ENCODE measurements at places on chromosomes 6 and 20. TPM values are rescaled to one million over a fixed set of nuclear protein-coding genes. Genes with fewer than 3 reads are reported as not detected.

DNA sequence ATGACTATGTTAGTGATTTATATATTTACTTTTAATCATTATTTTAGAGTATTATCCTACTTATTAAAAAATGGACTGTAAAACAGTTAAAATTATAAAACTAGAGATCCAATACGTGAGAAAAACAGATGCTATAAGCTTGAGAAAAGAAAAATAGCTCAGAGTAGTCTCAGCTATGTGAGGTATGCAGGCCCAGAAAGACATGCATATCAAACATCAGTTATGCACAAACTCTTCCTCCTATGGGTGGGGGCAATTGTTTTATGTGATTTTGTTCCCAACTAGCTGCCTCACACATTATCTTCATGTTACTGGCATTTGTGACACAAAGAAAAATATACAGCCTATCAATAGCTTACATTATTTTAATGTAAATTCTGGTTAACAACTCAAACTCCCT is 28.8 kb downstream of the RARS2 start:
- no peak for DNase-seq

GRCh38 chr20:24935766-24936525 is 13.1 kb upstream of the CST7 start:
- DNase-seq: no peak

DNA sequence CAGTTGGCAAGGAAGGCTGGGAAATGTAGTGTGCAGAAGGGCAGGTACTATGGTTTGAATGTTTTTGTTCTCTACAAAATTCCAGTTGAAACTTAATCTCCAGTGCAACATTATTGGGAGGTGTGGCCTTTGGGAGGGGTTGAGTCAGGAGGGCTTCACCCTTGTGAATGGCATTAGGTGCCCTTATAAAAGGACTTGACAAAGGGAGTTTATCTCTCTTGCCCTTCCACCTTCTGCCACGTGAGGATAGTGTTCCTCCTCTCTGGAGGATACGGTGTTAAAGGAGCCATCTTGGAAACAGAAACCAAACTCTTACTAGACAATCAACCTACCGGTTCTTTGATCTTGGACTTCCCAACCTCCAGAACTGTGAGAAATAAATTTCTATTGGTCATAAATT is 82.2 kb upstream of the LRFN2 start:
- no peak for DNase-seq

- no peak for DNase-seq
Observed at GRCh38 chr20:44805979-44806620, 4.2 kb downstream of the RIMS4 start.

DNA sequence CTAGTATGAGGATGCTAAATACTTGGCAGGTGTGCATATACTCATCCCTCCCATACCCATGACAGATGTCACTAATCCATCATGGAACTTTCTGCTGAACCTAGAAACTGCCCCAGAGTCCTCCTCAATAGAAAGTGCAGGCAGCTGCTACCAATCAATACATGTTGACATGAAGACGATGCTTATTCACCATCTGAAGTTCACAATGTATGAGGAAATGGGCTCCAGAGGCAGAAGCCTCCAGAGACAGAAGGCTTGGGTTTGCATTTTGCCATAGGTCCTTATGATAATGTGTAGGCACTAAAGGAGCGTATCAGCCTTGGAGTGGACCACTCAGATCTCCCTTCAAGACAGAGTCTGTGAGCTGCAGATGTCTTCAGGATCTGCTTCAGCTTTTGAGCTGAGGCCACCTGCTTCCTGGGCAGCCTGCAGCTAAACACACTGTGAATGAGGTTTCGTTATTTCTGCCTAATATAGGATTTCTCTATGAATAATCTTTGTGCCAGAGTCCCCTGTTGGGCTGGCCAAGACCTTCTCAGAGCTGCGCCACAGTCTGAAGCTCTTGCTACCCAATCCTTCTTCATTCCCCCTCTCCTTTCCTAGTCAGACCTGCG is 7.5 kb upstream of the KIAA1755 start:
- DNase-seq: no peak

- DNase-seq: no peak
Observed at GRCh38 chr6:1940381-1940780, 305.0 kb downstream of the GMDS start.

GRCh38 chr6:70162972-70163371 is 139.9 kb downstream of the COL9A1 start:
- no peak for DNase-seq

DNA sequence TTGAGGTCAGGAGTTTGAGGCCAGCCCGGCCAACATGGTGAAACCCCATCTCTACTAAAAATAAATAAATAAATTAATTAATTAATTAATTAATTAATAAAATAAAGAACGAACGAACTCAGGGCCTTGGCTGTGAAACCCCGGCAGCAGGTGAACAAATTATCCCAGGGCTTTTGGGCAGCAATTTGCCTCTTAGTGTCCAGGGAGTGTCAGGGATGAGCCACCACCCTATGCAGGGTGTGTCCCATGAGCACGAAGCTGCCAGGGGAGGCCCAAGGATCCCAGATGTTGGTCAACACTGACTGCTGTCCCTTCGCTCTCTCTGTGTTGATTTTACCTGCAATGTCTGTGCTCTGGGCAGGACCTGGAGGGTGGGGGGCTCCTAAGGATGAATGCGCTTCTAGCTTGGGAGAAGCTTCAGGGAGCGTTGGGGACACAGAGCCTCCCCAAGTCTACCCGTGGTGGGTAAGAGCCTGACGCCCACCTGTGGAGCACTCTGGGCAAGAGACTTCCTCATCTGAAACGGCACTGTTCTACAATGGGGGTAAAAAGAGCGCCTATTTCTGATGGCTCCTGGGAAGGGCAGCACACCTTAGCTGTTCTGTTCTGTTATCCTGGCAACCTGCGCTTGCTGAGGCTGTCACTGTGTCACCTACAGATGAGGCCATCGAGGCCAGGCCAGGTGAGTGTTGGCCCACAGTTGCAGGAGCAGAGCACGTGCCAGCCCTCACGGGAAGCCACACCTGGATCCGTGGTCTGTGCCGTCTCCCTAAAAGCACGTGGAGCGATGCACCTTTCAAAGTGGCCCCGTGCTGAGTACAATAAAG is 125.5 kb upstream of the CDH4 start:
- no peak for DNase-seq

GRCh38 chr20:53216856-53217576 is 244.9 kb downstream of the TSHZ2 start:
- DNase-seq: peak; percentile 23

- no peak for DNase-seq
Observed at GRCh38 chr6:32406857-32407256, at the start of gene BTNL2. Gene BTNL2, minus strand, starts transcription at chr6:32407181. Its CDS starts 58 bp downstream, at chr6:32407123.

DNA sequence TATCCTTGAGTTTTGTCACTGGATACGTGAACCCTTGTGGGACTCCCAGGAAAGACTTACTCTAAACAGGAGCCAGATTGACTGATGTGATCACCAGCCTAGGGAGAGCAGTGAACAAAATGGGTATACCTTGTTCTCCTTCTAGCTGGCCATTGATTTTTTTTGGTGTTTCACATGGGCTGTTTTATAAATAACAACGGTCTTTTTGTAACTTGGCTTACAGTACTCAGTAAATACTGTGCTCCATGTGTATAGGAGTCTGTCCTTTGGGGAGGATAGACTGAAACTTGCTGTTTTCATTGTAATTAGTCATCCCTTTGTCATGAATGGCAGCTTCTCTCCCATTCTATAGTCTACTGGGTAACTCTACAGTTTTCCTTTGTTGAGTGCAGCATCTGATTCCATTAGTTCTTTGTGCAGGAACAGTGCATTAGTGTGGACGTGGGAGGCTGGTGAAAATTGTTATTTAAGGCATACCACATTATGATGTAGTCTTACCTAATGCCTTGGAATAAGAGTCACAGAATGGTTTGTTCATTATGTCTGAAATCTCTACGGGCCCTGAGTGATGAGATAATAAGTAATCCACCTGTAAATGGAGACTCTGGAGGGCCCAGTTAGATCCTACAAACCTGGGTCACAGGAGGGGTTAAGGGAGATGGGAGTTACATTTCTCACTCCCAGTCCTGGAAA is 89.5 kb downstream of the TIAM2 start:
- DNase-seq: no peak

- DNase-seq: no peak
Observed at GRCh38 chr20:31550099-31550498, 35.9 kb downstream of the HM13 start.

DNA sequence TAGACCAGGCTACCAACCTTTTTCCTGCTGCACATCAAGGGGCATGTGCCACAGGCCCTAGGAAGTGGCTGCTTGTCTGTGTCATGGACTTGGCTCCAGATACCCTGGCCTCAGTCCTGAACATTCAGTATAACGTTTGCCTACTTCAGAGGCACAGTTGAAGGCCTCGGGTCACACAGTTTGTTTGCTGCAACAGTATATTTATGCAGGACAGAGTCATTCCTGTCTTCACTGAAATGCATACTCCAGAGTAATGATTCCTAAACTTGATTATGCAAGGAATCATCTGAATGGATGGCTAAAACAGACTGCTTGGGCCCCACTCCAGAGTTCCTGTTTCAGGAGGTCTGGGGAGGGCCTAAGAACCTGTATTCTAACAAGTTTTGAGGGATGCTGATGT is 149.4 kb downstream of the KLHL32 start:
- no peak for DNase-seq

DNA sequence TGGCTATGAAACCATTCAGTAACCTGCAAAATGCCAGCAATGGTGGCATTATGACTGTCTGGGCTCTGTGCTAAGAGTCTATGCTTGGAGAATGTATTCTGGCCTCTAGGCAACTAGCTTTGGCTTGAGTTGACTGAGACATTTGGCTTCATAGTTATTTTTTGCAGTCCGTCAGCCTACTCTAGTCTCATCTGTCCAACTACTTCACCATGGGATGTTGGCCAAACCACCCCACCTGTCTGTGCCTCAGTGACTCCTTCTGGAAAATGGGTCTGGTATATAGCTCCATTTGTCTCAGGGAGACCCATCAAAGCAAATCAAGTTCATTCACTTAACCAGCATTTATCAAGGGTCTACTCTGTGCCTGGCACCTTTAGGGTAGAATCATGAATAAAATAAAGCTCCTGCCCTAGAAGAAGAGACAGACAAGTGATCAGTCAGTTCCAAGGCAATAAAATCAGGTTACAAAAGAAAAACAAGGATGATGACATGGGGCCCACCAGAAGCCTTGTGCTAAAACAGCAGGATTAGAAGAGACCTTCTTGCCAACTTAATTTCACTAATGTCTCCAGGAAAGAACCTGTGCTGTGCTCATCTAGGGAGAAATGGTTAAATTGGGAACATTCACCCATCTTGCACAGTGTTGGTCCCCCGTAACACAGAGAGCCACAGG is 102.4 kb upstream of the ARMC2 start:
- DNase-seq: no peak

DNA sequence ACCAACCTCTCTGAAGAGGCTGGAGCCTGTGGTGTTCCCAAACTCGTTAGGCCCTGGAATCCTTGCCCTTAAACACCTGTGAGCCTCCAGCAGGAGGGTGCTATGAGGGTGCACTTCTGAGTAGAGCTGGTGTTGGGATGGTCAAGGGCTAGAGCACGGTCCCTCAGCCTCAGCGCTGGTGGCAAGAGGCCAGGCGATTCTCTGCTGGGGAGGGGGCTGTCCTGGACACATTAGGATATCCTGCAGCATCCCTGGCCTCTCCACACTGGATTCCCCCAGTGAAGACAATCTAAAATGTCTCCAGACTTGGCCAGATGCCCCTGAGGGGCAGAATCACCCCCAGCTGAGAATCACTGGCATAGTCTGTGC is 157.8 kb downstream of the SYCP2 start:
- no peak for DNase-seq

DNA sequence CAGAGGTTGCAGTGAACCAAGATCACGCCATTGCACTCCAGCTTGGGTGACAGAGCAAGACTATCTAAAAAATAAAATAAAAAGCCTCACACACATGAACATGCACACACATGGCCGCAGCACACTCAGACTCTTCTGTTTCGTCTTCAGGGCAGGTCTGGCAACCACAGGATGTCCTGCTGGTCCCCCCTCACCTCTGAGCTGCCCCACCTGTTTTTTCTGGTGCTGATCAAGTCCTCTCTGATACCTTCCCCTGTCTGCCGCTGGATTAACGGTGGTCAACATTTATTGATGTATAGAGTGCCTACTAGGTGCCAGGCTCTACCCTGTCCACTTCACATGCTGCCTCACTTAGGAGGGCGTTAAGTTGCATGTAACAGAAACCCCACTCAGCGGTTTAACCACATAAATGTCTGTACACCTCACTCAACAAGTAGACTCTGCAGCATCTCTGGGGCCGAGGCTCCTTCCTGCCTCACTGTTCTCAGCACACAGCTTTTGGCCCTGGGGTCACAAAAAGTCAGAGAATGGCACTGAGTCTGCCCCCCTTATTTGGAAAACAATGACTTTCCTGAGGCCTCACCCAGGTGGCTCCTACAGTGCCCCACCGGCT is 4.5 kb upstream of the AP5S1 start:
- DNase-seq: no peak

GRCh38 chr20:39574061-39574460 is 611.9 kb downstream of the DHX35 start:
- no peak for DNase-seq

GRCh38 chr20:11808841-11809240 is 108.9 kb upstream of the BTBD3 start:
- no peak for DNase-seq

DNA sequence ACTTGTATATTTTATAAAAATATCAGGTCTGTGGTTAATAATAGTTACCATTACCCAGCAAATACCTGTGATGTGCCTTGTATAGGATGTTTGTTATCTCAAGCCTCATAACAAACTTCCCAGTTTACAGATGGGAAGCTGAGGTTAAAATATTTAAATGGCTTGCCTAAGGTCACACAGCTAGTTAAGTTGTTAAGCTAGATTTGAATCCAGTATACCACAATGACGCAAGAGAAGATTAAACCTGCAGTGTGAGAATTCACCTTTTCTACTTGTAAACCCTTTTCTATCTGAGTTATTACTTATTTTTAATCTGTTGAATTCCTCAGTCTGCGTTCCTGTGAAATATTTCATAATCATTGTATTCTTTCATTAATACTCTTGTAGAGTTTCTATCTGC is 4.9 kb downstream of the DSP start:
- no peak for DNase-seq

SLC22A2 gene
- not detected for total RNA-seq

HS3ST5 gene
- total RNA-seq: not detected

MYO6 gene
- total RNA-seq: 7.1 TPM

GNAS-AS1 gene
- total RNA-seq: 1.7 TPM

SLC22A1 gene
- total RNA-seq: not detected

POU3F2 gene
- total RNA-seq: not detected

GFRA4 gene
- total RNA-seq: not detected

MMUT gene
- 7.1 TPM for total RNA-seq

All from NCI-H460 (cell line).